SK-N-DZ (cell line): ENCODE measurements at places on chromosomes 12 and 14.

GRCh38 chr14:68041876-68042354 lies 222.3 kb downstream of the RAD51B start:
- no peak for DNase-seq

DNA sequence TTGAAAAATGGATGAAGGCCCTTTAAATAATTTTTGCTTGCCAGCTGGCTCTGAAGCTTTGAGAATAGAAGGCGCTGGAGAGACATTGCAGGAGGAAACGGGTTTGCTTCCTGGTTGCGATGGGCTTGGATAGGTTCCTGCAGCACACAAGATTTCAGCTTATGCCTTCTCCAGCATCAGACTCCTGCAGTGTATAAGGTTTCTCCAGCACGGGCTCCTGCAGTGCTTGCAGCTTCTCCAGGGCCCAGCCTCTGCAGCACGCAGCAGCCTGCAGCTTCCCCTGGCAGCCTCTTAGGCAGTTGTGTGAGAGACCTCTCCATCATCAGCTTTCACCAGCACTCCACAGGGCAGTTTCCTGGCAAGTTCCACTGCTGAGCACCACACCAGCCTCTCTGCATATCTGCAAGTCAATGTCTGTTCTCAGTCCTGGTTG lies 78.7 kb upstream of the ZDHHC17 start:
- DNase-seq: peak; percentile 12

- DNase-seq: no peak
Measured at GRCh38 chr14:106877517-106877916, 1351.1 kb downstream of the TMEM121 start.

DNA sequence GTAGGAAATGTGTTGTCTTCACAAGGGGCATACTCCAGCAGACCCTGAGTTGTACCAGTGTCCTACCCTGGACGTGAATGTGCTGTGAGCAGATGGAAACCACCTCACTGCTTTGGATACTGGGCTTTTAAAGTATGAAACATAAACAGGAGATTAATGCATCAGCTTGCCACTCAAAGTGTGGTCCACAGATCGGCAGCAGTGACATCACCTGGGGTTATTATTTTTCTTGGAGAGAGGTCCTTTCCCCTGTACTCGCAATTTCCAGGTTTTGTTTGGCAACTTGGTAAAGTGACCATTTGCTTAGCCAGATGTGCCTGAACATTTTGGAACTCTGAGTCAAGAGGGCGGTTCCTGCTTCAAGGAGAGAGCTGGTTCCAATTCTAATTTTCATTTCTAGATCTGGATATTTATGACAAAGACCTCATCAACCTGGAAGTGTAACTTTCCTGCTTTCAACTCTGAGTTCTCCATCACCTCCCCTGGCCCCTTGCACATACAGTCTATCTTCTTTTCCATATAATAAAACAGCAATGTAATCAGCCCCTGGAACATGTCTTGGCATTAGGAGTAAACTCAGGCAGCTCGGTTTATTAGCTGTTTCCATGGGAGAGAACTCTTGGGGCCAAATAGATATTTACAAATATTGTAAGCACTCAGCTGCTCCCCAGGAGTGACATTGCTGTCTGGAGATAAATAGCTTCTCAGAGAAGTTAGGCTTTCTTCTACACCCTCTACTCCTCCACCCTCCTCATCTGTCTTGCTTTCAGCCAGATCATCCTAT lies 237.0 kb upstream of the TBX3 start:
- DNase-seq: no peak

GRCh38 chr12:47394070-47394469 lies 311.8 kb downstream of the RPAP3 start:
- no peak for DNase-seq

GRCh38 chr12:60101715-60102114 lies 505.9 kb downstream of the SLC16A7 start:
- no peak for DNase-seq

DNA sequence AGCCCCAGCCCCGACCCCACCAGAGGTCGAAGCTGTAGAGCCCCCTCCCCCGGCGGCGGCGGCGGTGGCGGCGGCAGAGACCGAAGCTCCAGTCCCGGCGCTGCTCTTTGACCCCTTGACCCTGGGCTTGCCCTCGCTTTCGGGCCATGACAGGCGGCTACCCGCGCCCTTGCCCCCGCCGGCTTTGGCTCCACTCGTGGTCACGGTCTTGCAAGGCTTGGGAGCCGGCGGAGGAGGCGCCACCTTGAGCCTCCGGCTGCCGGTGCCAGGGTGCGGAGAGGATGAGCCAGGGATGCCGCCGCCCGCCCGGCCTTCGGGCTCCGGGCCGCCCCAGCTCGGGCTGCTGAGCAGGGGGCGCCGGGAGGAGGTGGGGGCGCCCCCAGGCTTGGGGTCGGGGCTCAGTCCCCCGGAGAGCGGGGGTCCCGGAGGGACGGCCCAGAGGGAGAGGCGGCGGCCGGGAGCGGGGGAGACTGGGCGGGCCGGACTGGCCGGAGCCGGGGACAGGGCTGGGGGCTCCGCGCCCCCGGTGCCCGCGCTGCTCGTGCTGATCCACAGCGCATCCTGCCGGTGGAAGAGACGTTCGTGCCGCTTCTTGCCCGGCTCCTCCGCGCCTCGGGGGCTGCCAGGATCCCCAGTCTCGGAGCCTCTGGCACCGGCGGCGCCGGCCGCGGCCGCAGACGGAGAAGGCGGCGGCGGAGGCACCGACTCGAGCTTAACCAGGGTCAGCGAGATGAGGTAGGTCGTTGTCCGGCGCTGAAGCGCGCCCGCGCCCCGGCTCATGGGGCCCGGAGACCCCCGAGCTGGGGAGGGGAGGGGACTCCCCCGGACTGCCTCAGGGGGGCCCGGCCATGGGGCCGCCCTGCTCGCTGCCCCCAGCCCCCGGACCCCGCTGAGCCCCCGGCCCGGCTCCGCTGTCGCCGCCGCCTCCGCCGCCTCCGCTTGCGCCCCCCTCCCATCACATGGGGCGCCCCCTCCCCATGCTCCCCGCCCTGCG lies 778 bp downstream of the AGAP2 start:
- DNase-seq: no peak

GRCh38 chr12:52063082-52063924 lies 6.5 kb upstream of the ATG101 start:
- DNase-seq: no peak

- DNase-seq: no peak
Measured at GRCh38 chr12:24012528-24012927, 63.1 kb upstream of the SOX5 start.

GRCh38 chr12:29519585-29520182 lies 22.2 kb upstream of the OVCH1 start:
- peak; percentile 48 for DNase-seq

GRCh38 chr12:115895247-115895646 lies 382.2 kb downstream of the MED13L start:
- DNase-seq: no peak

DNA sequence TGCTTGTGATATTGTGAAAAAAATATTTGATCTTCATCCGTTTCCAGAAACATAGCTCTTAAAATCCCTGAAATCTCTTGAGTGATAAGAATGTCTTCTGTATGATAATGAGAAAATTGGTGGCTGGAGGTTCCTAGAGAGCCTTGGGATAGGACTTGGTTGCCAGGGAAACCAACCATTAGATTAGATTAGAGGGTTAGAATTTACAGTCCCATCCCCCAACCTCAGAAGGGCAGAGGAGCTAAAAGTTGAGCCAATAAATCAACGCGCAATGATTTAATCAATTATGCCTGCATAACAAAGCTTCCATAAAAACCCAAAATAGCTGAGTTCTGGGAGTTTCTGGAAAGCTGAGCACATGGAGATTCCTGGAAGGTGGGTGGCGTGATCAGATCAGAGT lies 10.6 kb downstream of the SEL1L start:
- peak; percentile 91 for DNase-seq

- DNase-seq: peak; percentile 68
Measured at GRCh38 chr12:45730348-45731189, 1.1 kb downstream of the ARID2 start.

DNA sequence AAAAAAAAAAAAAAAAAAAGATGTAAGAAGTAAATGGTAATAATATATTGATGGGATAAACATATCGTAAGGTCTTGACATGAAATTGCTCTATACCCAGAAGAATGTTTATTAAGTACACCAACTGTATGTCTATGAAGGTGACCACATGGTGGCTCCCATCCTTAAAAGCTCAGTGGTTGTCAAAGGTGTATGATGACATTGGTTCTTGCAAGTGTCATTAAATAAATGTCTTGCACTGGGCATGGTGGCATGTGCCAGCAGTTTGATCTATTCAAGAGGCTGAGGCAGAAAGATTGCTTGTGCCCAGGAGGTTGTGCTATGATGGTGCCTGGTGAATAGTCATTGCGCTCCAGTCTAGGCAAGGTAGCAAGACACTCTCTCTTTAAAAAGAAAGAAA lies 10.4 kb downstream of the CCT2 start:
- no peak for DNase-seq

DNA sequence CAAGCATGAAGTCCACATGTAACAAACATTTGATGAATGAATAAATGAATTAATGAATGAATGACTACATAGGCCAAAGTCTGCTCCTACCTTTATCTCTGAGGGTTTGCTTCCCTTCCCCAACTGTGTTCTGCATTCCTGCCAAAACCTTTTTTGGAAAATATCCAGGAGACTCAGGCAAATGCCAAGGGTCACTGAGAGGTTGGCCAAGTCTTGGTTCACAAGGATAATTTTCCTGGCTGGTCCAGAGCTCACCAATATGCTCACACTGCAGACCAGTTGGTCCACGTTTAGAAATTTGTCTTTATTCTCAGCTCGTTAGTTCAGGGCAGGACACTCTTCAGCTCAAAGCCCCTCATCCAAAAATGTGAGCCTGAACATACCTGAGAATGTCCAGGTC lies 10.2 kb downstream of the TMEM233 start:
- DNase-seq: no peak

DNA sequence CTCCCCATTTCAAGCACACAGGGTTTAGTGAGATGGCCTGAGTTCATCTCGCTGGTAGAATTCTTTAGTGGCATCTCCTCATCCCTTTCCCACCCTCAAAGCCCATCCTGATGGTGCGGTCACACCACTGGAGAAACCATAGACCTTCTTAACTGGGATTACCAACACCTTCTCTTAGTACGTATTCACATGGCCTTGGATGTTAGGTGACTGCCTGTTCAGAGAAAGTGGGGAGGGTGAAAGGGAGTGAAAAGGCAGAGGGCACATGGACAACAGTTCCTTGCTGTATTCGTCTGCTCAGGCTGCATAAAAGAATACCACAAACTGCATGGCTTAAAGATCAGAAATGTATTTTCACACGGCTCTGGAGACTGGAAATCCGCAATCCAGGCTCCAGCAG lies 306.1 kb downstream of the ZFP36L1 start:
- DNase-seq: no peak

DNA sequence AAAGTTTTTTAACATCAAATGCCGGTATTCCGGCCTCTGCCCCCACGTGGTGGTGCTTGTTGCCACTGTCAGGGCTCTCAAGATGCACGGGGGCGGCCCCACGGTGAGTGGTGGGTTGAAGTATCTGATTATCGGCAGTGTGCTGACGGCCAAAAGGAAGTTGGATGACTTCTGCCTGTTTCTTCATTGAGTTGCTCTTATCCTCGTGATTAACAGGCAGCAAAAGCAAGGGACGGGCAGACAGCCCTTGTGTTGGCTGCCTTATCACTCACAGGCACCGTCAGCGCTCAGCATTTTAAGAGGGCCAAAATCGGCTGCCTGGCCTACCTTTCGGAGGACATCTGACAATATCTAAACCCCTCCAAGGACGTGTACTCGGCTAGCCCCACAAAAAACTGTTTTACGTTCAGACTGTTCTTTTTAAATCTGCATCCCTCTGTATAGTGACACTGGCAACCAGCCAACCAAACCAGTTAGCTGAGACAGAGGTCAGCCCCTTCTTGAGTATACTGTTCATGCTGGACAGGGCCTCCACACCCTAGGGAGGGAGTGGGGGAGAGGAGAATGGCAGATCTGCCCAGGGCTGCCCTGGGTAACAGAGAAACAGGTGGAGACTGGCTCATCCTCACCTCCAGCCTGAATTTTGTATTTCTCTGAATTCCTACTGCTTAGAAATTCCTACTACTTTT lies 22.9 kb upstream of the AKAP5 start:
- no peak for DNase-seq

GRCh38 chr14:58026967-58027366 lies 125.0 kb downstream of the ARMH4 start:
- no peak for DNase-seq

GRCh38 chr12:25001311-25001710 lies 52.4 kb upstream of the BCAT1 start:
- DNase-seq: no peak

DNA sequence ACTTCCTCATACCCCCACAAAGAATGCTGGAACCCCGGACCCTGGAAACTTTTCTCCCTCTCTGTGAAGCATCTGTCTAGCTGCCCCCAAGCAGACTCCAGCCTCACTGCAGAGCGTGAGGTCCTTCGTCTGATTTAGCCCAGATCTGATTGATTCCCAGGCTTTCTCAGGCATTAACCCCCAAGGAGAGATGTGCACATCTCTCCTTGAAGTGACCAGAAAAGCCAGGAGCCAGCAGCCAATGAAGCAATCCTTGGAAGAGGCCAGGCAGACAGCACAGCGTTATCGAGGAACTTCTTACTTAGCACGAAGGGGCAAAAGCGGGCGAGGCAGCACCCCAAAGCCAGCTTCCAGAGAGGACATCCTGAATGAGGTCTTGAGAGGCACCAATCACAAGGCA lies 100.7 kb downstream of the ZFP36L1 start:
- no peak for DNase-seq

DNA sequence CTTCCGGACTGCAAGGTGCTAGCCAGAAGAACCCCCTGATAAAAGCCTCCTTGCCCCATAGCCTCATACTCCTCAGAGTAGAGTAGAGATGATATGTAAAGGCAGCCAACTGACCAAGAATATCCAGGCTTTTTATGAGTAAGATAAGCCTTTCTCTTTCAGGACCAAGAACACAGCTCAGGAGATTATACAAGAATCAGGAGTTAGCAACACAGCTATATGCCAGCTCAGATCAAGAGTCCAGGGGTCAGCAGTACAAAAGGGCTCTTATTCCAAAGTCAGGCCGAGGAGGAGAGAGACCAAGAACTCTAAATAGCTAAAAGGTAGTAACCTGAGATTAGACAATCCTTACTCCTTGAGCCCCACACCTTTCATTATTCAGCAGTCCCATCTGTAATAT lies 135.3 kb downstream of the BTG1 start:
- DNase-seq: no peak

DNA sequence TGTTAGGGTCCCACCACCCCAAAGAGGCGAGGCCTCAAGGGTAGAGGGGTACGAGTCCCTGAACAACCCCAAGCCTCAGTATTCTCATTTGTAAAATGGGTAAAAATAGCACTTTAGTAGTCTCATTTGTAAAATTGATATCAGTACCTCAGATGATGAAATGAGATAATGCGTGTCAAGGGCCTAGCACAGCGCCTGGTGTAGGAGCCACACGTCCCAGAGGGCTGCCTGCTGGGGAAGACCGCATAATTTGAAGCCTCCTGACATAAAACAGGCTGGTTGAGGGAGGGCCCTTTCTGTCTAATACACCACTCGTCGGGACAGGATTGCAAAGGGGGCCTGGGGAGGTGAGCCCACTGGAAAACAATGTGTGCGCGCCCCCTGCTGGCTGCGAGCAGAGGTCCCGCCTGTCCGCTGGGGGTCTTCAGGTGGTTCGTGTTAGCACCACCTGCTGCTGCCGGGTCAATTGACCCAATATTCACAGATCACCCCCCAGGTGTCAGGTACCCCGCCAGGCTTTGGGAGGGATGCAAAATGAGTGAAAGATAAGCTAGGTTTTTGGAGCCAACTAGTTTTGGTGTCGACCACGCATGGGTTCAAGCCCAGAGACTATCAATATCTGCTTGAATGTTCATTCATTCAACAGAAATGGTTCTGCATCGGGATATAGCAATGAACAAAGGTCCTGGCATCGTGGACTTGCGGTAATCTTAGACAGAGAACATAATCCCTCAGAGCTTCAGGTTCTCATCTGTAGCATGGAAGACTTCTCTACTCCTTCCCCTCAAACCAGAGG lies 24.7 kb upstream of the IRF2BPL start:
- peak; percentile 92 for DNase-seq
